Activated T-cell treated with anti-CD3 and anti-CD28 coated beads for 48 hours (primary cell): ENCODE measurements at places on chromosomes 7 and 10.

DNA sequence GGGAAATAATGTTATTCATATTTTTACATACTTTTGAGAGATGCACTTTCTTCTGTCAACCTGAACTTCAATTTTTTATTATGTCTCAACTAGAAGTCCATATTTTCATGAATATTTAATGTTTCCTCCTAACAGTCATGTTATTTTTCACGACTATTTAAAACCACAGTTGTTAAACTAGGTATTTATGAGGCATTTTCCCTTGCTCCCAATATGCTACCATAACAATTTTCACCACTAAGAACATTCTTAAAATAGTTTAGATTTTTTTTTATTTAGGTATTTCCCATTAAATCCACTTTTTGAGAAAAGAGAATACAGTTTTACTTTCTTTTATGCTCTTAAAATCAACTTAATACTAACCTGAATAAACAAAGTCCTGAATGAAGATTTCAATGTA lies 89.4 kb downstream of the JAZF1 start:
- DNase-seq, result no peak

- DNase-seq, result no peak
Observed at GRCh38 chr10:14554491-14555205, 220.0 kb downstream of the FAM107B start.

DNA sequence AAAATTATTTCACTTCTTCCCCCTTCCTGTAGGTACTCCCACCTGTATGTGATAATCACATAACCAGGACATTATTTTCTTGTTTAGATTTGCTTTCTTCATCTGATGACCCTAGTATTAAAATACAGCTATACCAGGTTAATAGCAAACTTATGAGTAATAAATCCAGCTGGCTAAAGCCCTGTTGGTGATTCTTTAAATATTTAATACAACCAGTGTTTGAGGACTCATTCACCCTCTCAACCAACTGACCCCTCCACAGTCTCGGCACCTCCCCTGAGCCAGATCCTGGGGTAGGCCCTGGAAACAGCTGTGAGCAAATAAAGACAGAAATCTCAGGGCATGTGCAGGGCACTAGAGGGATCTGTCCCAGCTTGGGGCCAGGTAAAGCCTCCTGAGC lies 58.5 kb downstream of the BLNK start:
- no peak for DNase-seq

DNA sequence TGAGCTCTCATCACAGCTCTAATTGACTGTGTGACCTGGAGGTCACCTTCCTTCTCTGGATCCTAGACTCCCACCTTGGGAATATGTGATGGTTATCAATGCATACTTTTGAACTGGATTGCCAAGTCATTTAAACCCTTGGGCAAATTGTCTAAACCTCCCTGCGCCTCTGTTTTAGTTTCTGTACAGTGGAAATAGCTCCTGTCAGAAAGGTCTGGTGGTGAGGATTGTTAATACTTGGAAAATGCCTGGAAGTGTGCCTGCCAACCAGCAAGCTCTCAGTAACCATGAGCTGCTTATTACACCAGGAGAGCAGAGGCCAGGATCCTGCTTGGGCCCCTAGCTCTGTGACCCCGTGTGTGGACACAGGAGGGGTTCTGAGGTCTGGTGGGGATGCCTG lies 108.7 kb upstream of the PPIF start:
- DNase-seq, result no peak

GRCh38 chr7:17590221-17590620 lies 291.8 kb downstream of the AHR start:
- no peak for DNase-seq

- no peak for DNase-seq
Observed at GRCh38 chr7:85602196-85602595, 415.3 kb upstream of the SEMA3D start.

- no peak for DNase-seq
Observed at GRCh38 chr7:133044722-133045473, 37.0 kb downstream of the CHCHD3 start.

- DNase-seq, result no peak
Observed at GRCh38 chr10:43350686-43351085, 20.8 kb upstream of the FXYD4 start.

GRCh38 chr7:68015122-68015977 lies 1018.7 kb downstream of the TYW1 start:
- no peak for DNase-seq

GRCh38 chr7:45686441-45687184 lies 112.4 kb downstream of the ADCY1 start:
- no peak for DNase-seq

DNA sequence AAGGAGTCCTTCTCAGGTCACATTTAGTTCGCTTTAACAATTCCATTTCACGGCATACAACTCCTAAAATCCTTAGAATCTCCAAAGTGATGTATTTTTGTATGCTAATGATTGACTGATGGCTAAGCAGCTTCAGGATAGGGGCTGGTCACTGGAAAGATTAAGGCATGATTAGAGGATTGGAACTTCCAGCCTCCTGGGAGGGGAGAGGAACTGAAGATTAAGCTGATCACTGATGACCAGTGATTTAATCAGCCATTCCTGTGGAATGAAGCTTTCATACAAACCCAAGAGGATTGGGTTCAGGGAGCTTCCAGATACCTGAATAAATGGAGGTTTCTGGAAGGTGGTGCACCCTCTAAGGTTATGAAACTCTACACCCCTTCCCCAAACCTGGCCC lies 123.9 kb upstream of the CDK13 start:
- DNase-seq, result no peak

DNA sequence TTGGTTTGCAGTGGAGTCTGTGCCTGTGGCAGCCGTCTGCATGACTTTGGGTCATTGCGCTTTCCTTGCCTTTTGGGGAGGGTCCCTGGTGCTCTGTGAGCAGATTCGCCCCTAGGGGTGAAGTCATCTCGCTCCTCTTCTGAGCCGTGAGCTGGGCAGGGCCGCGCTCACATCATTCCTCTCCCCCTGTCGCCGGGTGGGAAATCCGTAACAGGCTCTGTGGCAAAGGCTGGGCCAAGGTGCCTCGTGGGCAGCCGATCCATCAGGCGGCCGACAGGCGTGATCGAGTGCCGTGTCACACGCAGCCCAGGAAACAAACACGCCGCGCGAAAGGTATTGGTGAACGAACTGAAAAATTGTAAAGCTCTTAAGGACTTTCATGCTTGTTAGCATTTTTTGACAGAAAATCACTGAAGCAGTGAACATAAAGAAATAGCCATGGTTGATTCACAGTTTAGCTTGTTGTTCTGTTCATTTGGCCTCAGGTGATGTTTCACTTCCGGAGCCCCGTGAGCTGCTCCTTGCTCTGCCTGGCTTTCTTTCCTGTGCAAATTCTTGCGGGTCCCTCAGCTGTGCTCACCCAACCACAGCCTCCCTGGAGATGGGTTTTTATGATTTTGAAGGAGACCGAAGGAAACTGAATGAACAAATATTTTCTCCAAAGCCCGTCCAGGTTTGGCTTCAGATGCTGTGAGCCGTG lies 122.1 kb downstream of the NKX6-2 start:
- no peak for DNase-seq

GRCh38 chr7:128841921-128842673 lies 11.9 kb downstream of the FLNC start:
- peak; percentile 63 for DNase-seq
